Astrocyte of the cerebellum (primary cell): ENCODE measurements at places on chromosomes 4 and X.

DNA sequence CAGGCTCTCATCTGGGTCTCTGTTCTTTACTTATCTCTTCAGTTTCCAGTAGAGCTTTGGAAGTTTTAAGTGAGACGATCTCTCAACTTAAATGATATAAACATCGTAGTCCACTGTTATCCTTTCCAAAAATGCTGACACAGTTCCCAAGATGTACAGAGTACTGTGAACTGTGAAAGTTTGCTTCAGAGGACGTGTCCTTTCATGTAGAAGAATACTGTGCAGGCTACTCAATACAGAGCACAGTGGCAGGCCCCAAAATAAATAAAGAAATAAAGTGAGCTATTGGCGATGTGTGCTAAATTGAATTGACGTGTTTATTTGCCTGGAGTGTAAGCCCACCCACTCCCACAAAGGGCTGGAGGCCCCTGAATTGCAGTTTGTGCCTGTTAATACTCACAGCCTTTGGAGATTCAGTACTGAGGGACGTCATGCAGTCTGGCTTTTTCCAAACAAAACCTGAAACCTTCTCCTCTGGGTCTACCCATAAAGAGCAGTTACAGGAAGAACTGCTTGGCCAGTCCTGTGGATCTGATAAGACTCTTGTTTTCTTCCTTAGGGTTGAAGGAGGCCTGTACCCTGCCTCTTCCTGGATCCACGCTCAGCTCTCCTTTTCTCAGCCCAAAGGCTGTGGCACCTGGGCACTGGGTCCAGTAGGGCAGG lies 66.1 kb downstream of the SOWAHB start:
- no peak for DNase-seq

GRCh38 chr4:47990145-47990544 lies 26.3 kb downstream of the CNGA1 start:
- DNase-seq = no peak

DNA sequence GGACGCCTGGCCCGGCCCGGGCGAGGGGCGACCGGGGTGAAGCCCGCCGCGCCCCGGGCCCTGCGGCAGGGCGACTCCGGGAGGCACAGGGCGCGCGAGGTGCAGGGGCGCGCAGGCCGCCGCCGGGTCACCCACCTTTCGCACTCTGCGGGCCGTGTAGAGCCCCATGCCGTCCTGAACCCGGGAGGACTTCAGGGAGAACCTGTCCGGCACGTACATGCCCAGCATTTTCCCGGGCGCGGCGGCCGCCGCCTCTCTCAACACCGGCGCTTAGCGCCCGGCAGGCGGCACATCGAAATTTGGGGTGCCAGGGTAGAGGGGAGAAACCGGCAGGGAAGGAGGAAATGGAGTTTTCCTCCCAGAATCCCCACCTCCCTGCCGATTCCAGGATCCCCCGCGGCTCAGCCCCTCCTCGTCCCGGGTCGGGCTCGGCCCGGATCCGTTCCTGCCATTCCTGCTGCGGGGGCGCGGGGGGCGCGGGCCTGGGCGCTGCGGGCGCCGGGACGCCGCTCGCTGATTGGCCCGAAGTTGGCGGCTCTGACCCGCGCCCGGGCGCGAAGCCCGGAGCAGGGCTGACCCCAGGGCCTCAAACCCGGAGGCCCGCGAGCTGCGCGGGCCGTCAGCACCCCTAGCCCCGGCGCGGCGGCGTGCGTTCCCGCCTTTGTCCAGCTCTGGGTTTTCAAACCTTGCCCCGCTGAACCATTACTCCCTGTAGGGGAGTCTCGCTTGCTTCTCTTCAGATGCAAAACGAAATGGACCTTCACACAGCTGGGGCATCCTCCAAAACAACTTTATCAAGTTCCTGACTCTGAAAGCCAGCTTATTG lies at the start of gene PRDM5:
Gene PRDM5, minus strand, starts transcription at position 346 of the 826 bp plus-strand sequence. Its CDS starts 118 bp downstream, at position 228.
- DNase-seq = no peak

GRCh38 chr4:57710053-57710452 lies 599.9 kb upstream of the IGFBP7 start:
- no peak for DNase-seq

- no peak for DNase-seq
Observed at GRCh38 chrX:137031039-137031438, 2.8 kb downstream of the GPR101 start.

GRCh38 chr4:74479009-74479408 lies 34.1 kb downstream of the AREG start:
- no peak for DNase-seq

DNA sequence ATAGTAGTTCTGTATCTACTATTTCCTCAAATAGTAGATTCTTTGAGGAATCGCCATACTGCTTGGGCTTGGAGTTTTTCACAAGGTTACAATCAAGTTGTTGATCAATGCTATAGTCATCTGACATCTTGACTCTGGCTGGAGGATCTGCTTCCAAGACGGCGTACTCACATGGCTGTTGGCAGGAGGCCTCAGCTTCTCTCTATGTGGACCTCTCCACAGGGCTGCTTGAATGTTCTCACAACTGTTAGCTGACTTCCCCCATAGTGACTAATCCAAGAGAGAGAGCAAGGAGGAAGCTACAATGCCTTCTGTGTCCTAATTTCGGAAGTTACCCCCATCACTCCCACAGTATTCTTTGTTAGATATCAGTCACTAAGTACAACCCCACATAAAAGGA lies 10.3 kb downstream of the EGFL6 start:
- no peak for DNase-seq

- no peak for DNase-seq
Observed at GRCh38 chr4:150418757-150419410, 163.1 kb upstream of the MAB21L2 start.

- no peak for DNase-seq
Observed at GRCh38 chr4:89847571-89848325, 10.8 kb upstream of the SNCA start.

DNA sequence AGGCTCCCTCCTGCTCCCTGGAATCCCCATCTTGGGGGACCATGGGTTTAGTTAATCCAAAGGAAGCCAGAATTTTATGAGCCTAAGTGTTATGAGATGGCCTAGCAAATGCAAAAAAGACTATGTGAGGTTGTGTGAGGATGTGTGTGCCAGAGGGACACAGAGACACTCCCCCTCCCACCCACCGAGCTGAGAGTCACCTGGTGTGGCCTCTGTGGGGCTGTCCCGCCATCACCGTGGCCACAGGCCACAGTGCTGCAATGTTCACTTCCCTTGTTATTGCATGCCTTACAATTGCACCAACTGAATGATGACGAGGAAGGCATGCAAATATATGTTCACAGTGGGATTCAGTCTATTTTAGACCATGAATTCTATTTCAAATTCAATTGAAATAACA lies 601 bp upstream of the FGFBP2 start:
- DNase-seq = no peak

GRCh38 chr4:157315968-157316367 lies 95.4 kb downstream of the GRIA2 start:
- no peak for DNase-seq

GRCh38 chr4:4384837-4385236 lies 2.1 kb upstream of the NSG1 start:
- no peak for DNase-seq

GRCh38 chr4:176383273-176384077 lies 63.7 kb downstream of the SPCS3 start:
- DNase-seq = no peak

DNA sequence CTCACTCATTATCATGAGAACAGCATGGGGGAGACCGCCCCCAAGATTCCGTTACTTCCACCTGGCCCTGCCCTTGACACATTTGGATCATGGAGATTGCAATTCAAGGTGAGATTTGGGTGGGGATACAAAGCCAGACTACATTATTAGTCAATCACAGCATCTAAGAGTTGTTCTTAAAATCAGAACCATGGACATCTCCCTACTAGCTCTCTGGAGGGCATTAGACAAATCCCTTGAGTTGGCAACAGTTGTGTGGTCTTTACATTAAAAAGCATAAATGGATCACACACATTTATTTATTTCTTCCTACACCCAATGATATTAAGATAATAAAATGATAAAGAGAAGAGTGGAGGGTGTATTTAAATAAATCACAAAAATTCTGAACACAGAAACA lies 262.8 kb upstream of the VCX start:
- no peak for DNase-seq

DNA sequence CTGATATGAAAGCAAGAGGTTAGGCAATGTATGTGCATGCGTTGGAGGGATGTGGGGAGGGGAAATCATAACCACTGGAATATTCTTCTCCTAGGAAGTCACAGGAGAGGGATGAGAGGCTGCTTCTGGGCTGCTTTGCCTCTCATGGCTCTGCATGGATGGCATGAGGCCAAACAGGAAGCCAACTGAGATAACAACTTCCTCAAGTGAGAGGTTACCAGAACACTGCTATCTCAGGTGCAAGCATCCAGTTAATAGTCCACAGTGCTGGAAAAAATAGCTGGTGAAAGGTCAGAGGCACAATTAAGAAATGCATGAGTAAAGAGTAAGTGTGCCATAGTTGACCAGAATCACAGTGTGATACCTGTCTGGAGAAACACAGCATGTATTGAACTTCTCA lies 113.3 kb downstream of the ELOVL6 start:
- DNase-seq = no peak

DNA sequence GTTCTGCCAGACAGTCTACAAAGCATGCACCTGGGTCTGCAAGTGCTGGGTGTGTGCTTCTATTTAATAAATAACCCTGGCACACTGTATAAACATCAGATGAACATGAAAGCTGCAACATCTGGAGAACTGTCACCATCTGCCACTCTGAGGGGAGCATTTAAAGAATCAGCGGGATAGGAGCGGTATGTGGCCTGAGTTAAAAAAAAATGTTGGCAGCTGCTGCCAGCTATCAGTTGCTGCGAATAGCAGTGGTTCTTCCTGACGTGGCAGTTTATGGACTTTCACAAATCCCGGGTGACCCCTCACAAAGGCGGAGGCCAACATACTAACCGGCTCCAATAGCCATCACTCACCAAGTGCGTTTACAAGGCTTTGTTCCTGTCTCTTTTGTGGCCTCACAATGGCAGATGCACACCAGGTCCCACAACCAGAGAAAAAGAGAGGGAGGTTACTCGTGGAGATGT lies 95.1 kb downstream of the RASL11B start:
- DNase-seq = no peak

GRCh38 chr4:189221691-189222090 lies 719.0 kb upstream of the FRG1 start:
- DNase-seq = no peak

- no peak for DNase-seq
Observed at GRCh38 chr4:175499735-175500352, 312.2 kb downstream of the GPM6A start.

GRCh38 chr4:149161247-149161646 lies 654.4 kb downstream of the IQCM start:
- no peak for DNase-seq

- DNase-seq = no peak
Observed at GRCh38 chr4:189198624-189199023, 742.0 kb upstream of the FRG1 start.

- no peak for DNase-seq
Observed at GRCh38 chrX:131054906-131055305, 3.2 kb upstream of the ARHGAP36 start.

GRCh38 chr4:5851637-5852301 lies 41.1 kb downstream of the CRMP1 start:
- no peak for DNase-seq

DNA sequence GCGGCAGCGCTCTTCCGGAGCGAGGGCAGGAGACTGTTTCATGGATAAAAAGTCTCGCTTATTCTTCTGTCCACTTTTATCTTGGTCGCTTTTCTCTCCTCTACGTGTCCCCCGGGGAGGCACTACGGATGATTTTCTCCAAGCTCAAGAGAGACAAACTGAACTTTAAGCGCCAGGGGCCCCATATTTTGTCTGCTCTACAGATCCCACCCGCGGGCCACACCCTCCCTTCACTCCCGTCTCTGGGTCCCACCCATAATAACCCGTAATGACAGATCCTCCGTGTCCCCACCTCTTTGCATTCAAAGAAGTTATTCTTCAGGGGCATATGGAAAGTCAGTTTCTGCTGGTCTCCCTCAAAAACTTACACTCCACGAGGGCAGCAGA lies at the start of gene CORIN:
Gene CORIN, minus strand, starts transcription at position 160 of the 387 bp plus-strand sequence. Its CDS starts 118 bp downstream, at position 42.
- no peak for DNase-seq

DNA sequence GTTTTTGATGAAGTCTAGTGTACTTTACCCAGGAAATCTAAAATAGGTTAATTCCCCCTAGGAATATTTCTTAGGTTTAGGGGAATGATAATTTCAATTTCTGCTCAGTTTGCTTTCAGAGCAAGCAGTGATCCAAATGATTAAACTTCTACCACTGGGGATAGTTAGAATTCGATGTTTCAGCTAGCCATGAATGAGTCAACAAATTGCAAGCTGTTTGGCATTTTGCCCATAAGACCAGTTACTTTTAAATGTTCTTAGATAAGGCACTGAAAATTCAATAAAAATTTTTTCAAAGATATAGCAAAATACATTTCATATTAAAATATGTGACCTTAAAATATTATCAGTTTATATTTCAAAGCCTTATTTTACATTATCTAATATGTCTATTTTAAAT lies 993.6 kb downstream of the ARAP2 start:
- DNase-seq = peak; percentile 6

GRCh38 chrX:154546354-154547244 lies at the start of gene G6PD:
Gene G6PD (minus strand): TSS chrX:154546846. CDS start chrX:154546155, 691 bp downstream.
- no peak for DNase-seq

- DNase-seq = no peak
Observed at GRCh38 chr4:40202474-40202873, 5.6 kb downstream of the RHOH start.

- peak; percentile 24 for DNase-seq
Observed at GRCh38 chrX:39470588-39471407, 627.0 kb downstream of the BCOR start.
